ENCODE measurements at places on chromosomes 3 and 15.

DNA sequence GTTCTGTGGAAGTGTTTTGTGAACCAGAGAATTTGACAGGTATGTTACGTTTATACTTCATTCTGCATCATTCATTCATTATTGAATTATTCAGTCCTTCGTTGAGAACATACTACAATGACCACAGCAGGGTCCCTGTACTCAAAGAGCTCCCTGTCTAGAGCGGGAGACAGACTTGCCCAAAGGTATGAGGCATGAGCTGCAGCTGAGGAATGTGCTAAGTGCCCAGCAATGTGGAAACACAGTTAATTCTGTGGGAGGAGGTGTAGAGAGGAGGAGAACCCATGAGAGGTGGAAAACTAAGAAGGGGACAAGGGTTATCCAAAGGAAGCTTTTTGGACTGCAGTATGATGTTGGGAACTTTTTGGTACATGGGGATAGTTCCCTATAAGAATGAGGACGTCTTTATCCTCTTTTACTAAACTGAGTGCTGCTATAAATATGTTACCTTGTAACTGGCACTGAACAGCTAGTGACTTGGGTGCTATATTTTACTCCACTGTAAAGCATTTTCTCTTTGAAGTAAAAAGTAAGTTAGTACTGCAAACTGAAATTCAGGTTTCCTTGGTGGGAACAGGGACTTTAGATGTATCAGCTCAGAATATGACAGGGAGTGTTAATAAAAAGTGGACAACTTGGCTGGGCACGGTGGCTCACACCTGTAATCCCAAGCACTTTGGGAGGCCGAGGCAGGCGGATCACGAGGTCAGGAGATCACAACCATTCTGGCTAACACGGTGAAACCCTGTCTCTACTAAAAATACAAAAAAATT is 5.7 kb downstream of the SMAD3 start:
- no peak for DNase-seq

DNA sequence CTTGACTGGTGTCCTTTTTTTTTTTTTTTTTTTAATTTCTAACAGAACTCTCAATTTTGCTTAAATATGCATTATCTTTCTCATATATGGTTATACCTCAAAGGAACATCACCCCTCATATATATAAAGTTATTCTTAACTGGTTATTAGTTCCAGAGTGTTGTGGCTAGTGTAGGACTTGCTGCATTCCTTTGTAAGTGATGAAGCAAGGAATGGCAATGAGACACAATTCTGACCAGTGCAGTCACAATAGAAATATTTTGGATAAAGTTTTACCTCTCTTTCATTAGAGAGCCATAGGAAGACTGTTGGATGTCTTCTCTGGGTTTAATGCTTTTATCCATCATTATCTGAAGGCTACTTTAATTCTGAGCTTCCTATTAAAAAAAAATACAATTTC is 75.5 kb upstream of the CBLB start:
- DNase-seq: no peak

DNA sequence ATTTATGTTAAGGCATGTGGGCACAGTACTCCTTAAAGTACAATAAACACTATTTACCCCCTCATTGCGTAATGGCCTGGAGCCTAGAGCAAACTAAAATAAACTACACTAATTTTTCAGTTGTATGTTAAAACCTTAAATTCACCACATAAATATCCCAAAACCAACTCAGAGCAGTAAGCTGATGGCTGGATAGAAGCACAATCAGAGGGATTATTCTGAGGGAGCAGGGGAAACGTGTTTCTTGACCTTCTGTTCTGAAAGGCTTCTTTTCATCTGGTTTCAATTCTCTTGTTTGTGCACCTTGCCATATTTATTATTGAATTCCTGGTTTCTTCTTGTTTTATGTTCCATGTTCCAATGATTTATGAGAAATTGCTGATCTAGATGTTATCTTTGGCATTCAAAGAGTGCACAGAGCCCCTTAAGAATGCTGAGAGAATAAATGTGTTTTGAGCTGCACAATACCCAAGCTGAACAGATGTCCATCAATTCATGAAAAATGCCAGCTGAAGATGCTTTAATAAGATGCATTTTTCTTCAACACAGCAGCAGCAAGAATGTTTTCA is 29.6 kb downstream of the RPL22L1 start:
- DNase-seq: no peak

DNA sequence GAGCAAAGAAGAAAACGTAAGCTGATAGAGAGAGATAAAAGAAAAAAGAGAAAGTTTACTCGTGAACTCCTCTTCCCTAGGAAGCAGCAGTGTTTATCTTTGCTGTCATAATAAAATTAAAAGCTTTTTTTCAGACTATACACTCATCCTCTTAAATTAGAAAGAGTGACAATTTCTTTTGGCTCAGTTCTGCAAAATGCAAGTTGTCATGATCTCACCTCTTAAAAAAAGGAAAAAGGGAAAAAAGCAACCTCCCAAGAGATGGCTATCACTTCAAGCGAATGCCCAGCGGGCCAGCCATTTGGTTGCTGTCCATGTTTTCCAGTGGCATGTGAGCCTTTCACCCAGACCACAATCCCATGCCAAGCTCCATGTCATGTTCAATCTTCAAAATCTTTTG is 7.0 kb upstream of the THBS1 start:
- no peak for DNase-seq

- no peak for DNase-seq
Measured at GRCh38 chr3:70980646-70981170, 602.8 kb downstream of the FOXP1 start.

DNA sequence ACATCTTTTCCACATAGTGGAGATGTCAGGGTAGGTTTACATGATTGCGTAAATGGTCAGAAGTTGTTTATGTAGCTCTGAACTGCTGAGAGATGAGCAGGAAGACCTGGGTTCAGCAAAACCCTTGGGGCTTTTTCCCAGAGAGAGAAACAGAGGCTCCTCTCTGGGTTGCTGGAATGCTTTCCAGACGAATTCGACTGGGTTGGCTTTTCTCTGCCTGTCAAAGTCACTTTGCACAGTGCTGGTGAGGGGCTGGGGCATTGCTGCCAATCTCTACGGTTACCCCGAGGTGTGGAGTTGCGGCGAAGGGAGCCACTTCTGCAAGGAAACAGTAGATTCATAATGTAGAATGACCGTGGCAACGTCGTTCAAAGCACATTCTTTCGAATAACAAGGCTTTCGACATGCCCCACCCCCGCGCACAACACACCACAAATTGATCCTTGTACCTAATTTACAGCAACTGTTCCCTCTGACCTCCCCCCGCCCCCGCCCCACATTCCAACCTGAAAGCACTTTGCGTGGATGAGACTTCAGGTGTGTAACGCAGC is 950 bp upstream of the CNTN4 start:
- DNase-seq: no peak

DNA sequence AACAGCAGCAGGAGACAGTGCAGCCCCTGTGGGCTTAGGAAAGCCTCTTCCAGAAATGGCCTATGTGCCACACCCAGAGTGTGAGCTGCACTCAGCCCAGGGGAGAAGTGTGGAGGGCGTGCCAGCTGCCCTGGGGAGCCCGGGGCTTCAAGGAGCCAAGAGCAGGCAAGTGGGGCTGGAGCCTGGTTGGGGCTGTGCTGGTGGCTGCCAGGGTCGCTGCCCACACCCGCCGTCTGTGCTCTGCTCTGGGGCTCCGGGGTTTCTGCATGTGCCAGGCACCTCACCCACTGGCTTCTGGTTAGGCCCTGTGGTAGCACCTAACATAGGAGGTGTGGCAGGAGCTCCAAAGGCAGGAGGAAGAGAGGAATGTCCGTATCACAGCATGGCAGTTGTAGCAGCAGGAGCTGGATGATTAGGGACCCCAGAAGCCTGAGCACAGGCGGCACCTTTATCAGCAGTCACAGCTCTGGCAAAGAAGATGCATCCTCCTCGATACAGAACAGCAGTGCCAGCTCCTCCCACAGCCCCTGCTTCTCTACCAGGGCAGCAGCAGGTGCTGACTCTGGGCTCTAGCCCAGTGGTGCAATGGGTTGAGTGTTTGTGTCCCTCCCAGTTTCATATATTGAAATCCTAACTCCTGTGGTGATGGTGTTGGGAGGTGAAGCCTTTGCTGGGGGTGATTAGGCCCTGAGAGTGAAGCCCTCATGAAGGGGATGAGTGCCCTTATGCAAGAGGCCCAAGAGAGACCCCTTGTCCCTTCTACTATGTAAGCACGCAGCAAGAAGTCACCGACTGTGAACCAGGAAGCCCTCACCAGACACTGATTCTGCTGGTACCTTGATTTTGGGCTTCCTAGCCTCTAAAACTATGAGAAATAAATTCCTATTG is 70.0 kb upstream of the KLF13 start:
- DNase-seq: no peak

DNA sequence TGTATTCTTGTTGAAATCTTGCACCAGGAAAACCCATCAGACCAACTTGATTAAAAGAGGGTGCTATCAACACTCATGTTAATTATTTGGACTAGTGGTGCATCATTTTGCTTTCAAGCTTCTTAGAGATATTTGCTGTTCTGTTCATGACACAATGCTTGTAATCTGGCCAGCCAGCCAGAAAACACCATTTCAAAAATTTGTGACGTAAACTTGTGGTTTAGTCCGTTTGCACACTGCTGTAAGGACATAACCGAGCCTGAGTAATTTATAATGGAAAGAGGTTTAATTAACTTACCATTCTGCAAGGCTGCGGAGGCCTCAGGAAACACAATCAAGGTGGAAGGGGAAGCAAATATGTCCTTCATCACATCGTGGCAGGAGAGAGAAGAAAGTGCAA is 374.3 kb upstream of the TGFBR2 start:
- DNase-seq: peak; percentile 87

DNA sequence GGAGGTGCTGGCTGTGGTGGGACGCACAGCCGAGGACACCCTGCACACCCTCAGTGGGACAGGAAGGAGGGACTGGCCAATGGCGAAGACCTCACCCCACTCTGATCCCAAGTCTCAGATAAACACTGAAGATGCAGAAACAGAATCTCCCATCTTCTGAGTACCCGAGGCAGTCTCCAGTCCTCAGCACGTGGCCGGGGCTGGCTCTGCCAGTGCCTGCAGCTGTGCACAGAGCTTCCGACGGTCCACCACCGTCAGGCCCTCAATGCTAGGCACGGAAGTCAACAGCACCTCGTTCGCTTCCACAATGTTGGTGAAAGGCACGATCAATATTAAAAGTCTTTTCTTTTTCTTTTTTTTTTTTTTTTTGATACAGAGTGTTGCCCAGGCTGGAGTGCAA is 16.8 kb upstream of the OCA2 start:
- DNase-seq: no peak

GRCh38 chr3:10428406-10429091 is 76.8 kb downstream of the ATP2B2 start:
- no peak for DNase-seq

- DNase-seq: no peak
Measured at GRCh38 chr15:63985221-63986184, 60.8 kb downstream of the DAPK2 start.

DNA sequence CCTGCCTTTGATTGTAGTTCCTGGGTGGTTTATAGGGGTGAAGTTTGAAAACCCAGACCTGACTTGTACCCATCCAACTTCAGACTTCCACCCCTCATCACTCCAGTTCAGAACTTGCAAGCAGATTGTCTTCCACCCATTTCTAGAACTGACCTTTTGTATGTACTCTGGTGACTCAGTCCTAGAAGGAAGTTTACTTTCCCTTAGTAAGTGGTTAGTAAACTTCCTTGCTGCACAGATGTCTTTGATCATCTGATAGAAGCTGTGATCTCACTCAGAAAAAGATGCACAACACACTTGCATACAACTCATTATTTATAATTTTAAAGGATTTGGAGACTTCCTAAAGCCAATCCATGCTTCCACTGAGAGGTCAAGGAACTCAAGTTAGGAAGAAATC is 368.0 kb downstream of the MFSD1 start:
- DNase-seq: no peak

DNA sequence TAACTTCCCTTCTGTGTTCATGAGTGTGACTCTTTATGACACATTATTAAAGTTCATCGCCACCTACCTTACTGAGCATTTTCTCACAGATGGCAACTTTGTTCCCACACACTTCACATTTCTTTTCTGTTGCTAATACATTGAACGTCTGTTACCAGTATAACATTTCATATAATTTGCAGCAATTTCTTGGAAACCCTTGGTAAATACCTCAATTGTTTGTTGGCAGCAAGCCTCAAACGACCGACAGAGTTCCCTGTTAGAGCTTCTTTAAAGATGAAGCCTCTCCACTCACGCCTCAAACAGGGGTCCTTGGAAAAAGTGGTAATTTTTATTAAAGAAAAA is 3.2 kb upstream of the CHSY1 start:
- no peak for DNase-seq

GRCh38 chr3:24389108-24390090 is 105.3 kb downstream of the THRB start:
- no peak for DNase-seq

DNA sequence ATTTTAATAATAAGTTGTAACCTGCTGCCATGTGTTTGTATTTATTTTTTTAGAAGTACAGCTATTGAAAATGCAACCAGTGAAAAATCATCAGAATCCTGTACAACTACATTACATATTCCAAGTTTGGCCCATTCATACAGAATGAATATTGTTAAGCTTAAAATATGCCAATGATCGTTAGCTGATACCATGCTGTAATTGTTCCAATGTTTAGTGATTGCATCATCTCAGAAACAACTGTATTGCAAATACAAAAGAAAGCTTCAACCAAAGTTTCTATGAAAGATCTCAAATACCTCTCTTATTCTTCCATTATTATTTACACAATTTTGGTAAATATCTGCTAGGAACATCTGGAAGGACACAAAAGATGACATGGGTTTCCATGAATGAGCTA is 51.6 kb upstream of the ALCAM start:
- DNase-seq: no peak

- no peak for DNase-seq
Measured at GRCh38 chr3:31234145-31234544, 298.6 kb upstream of the STT3B start.

GRCh38 chr3:143595456-143596077 is 252.7 kb downstream of the SLC9A9 start:
- no peak for DNase-seq

DNA sequence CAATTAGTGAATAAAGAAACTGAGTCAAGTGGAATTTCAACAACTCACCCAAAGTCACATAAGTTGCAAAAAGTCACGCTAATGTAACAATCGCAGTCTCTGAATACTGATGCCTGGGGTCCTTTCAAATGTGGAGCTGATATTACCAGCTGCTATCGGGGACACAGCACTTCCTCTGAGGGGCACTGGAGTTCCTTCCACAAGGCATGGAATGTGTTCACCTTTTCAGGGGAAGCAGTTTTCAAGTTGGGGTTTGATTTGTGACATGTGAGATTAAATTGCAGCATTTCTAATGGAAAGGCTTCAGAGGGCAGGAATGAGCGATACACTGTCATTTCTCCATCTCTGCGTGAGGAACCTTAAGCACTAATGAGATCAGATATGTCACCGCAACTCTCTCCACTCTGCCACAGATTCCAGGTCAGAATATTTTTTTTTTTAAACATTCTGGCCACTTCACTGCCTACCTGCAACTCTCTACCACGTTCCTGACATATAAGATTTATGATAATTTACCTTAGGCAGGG is 807.2 kb upstream of the CFAP20DC start:
- DNase-seq: no peak

DNA sequence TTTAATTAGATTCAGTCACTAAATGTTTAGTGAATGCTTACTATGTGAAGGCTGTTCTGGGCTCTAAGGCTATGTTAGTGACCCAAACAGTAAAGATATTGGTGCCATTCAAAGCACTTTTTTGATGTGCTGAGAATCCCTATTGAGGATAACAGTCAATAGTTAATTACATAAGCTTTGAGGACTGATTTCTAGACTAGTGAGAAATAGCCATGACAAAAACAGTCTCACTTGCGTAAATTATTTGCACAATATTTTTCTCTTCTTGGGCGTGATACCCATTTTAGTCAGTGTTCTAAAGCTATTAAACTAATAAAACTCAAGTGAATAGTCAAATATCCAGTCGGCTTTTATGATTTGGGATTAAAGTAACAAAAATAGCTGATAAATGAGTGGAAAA is 74.6 kb downstream of the UBE2E2 start:
- DNase-seq: no peak

All from vagina (tissue), 2 donors.